ENCODE measurements at places on chromosomes 3 and 15.

GRCh38 chr3:152307829-152308474 lies 39.2 kb downstream of the MBNL1 start:
- no peak for DNase-seq

DNA sequence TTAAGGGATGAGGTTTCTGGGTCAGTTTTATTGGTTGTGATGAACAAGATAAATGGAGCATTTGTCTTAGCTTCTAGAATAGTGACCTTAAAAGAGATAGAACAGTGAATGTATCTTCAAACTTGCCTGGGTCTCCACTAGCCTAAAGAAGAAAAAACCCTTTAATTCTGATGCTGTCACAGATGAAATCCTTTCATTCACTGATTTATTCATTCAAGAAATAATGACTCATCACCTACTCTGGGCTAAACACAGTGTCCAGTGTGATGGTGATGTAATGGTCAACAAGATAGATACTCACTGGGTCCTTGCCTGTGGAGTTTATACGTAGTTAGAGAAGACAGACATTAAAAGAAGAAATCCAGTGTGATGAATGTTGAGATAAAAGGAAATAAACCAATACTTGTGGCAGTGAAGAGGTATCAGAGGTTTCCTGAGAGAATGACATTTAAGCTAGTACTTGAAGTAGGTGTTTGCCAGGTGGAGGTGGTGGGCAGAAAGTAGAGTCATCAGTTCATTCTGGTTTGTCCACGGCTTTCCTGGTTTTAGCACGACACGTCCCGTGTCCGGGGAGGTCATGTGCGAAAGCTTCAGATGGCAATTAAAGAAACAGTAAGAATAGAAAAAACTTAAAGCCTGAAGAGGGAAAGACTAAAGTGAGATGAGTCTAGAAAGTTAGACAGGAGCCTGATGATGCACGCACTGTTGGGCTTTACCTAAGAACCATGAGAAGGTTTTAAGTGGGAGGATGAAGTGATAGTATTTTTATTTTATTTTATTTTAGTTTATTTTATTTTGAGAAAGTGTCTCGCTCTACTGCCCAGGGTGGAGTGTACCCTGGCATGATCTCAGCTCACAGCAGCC lies 18.5 kb downstream of the PAK2 start:
- peak; percentile 63 for DNase-seq

DNA sequence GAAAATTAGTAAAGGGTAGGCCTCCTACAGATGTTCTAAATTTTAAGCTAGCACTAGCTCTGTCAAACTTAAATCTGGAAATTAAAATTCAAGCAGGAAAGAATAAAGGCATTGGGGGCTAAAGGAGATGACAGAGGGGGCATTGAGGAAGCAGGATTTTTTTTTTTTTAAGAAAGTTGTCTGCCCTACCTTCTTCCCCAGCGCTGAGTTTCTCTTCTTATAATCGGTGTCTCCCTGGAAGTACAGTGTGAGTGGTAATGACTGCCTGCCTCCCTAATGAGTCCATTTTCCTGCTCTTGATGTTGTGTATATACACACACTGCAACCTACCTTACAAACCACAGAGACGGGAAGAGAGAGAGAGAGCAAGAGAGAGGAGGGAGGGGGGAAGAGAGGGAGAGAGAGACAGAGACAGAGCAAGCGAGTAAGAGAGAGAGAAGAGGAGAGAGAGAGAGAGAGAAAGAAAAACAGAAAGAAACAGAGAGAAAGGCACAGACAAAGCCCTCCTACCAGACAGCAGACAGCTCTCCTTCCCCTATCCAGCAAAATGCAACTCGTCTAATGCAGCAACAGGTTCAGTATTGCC lies 47.0 kb downstream of the ZBTB20 start:
- DNase-seq = no peak

- no peak for DNase-seq
Measured at GRCh38 chr3:66803206-66803605, 194.9 kb upstream of the KBTBD8 start.

DNA sequence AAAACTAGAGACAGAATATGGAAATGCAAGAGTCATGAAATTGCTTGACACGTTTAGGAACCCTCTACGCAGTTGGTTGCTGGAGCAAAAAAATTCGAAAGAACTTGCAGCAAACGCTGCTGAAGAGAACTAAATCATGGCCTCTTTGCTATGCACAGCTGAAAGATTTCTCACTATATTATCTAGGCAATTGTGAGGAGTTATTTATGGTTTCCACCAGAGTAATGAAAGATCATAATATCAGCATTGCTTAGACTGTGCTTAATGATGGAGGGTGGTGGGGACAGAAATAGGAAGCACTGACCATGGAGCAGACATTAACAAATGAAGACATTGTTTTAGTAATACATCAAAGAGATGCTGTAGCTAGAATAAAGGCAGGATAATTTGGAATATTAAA lies 593.4 kb upstream of the ZNF717 start:
- DNase-seq = no peak

GRCh38 chr3:193805448-193805847 lies 212.4 kb downstream of the OPA1 start:
- DNase-seq = peak; percentile 69

DNA sequence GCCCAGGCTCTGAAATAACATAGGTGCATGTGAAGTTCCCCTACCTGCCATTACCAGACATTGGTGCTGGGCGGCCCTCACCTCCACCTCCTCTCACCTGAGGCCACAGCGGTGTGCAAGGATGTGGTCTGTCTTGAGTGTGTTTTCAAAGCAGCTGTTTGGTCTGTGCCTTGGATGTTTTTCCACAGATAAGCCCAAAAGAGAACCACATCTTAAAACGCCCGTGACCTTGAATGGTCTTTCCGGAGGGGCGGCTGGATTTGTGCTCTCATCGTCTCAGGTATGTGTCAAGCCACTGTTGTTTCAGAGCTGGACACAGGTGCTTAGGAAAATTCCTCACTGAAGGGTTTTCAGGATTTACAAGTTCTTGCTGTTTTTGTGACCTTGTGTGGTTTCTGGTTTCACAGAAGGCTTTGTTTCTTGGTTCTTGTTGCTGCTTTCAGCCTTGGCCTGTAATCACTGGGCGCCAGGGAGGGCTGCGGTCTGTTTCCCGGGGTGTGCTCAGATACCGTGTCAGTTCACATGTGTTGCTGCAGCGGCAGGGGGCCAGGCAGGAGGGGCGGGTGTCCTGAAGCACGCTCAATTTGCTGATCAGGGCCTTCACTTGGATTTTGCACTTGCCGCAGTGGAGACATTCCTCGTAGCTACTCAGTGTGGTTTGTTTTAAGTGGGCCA lies 128.4 kb downstream of the IGF1R start:
- no peak for DNase-seq

DNA sequence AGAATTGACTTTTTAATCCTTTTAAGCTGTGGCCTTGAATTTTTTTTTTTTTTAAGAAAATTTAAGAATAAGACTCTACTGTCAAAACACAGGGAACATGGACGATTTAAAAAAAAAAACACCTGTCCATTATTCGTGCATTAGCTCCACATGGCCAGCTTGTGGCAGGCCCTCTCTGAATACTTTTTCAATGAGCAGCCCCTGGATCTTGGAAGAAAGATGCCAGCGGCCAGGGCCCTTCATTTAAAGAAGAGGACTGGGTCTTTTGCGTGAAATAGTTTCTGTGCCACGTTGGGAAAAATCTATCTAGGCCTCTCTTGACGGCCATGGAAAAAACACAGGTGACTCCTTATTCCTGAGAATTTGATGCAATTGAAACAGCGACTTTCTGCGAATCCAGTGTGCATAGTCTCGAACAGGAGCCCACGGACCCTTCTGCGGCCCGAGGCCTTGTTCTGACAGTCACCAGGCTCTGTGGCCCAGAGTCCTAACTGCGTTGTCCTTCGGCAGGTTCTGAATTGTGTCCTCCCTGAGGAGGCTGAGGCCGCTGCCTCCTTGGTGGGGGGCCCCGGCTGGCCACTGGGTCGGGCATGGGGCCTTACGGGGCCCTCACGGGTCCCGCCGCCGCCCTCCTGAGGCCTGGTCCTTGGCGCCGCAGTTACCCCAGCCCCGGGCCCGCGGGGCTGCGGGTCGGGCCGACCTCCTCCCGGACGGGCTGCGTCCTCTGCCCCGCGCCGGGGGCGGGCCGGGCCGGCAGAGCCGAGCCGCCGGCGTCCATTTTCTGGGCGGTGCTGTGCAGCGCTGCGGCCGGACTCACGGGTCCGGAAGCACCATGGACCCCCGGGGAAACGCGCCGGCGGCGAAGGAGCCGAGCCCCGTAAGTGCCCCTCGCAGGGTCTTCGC lies 33.5 kb downstream of the ZBTB38 start:
- DNase-seq = peak; percentile 48

DNA sequence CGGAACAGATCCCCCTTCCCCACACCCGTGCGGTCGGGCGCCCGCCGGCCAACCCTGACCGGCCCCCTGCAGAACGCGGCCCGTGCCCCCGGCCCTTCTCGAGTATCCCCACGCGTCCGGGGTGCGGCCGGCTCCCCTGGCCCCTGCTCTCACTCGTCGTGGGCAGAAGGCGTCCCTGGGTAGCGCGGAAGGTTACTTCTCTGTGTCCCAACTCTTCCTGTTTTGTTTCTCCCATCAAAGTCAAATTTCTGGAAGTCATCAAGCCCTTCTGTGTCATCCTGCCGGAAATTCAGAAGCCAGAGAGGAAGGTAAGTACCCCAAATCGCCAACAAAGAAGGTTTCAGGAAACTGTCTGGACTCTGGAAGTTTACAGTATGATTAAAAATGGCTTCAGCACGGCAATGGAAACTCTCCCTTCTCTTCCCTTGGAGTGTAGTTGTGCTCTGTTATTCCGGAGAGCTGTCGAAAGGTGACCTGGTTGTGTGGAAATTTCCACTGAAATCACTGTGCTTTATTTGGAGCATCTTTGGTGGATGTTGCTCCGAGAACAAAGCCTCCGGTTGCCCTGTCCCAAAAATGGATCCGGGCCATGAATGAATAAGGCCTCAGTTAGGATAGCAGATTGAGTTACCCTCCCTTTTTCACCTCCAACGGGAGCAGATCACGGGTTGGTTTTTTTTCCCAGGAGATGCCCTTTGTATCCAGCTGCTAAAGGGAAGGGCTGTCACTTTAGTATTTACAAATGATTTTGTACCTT lies 536 bp downstream of the SEC61A1 start:
- DNase-seq = no peak

DNA sequence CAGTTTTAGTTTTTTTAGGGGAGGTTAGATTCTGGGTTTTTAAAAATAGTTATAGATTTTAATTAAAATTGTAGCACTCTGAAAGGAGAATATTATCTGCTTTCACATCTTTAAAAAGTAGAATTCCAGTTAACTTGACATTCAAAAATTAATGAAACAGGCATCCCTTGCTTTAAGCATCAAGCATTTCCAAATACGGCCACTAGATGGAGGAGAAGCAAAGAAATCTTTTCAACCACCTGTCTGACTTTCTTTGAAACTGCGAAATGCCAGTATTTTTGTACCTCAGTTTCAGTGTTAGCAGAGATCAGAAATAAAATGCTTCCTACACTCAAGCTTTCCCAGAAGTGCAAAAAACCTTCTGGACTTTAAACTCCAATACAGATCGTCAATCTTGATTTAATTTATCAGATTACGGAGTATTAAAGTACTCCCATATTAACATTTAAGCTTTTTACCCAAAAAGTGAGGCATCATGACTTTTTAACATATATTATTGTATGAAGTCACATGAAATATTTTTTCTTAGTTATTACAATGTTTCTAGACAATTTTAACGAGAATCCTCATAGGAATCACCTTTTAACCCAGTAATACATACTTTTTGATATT lies 153.3 kb downstream of the P3H2 start:
- DNase-seq = peak; percentile 43

DNA sequence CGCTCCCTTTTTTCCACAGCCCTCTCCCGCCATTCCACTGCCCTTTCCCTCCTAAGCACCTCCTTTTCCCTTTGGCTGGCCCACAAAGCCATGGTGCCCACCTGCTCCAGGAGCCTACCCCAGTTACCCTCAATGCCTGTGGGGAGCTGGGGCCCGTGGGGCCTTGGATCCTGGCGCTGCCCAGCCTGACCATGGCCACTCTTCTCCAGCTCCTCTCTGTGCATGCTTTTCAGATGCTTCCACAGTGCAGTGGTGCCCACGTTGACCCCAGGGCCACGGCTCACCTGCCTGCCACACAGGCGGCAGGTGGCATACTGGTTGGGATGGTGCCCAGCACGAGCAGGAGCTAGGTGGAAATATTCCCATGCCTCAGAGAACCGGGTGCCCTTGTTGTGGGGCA lies 1.5 kb downstream of the ZBED2 start:
- no peak for DNase-seq

DNA sequence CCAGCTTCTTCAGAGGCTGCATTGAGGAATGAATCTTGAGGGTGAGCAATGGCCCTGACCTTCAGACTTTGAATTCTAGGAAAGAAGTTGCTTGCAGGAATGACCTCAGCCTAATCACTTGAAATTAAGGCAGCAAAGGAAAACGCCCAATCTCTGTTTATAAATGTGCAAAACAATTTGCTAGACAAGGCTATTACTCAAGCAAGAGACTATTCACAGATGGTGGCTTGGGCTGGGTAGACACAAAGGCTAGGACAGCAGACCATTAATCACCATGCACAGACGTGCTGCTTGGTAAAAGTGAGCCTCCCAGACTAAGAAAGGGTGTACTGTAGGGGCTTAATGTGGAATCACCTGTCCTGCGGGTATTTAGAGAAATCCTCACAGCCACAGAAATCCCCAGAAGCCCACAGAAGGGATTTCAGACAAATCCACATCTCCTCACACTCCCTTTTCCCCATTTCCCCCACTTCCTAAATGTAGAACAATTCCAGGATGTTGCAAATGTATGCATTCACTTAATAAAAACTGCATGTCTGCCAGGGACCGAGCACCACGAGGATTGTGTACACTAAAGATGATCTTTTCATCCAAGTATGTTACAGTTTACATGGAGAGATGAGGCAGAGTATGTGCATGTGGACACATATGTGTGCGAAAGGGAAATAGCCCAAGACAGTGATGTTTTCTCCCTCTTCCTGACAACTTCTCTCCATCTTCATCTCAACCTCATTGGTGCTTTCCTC lies 259.5 kb downstream of the THSD4 start:
- no peak for DNase-seq

DNA sequence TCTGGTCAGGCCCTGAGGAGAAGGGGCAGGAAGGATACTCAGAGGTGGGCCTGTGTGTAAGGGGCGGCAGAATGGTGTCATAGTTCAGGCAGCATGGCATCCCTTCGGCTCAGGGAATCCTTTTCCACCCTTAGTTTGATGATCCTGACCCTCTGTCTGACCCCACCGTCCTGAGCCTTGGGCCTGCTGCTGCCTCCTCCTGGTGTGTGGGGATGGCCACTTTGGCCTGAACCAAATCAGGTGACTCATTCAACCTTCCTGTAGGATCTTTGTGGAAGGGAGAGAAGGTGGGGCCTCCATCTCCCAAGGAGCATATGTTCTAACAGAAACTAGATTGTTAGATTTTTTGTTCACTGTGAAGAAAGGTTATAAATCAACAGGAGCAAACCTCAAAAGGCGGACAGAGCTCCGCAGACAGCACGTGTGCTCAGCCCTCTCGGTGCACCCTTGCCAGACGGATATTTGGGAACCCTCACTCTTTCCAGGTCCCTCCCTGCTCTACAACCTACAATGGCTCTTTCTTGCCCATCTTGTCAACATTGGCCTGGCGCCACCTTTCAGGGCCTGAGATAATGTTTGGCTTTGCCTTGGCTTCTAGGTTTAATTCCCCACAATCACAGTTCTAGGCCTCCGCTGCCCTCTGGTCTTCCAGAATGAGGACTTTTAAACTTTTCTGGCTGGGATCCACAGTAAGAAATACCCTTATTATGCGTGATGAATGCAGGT lies 21.7 kb downstream of the THSD4 start:
- DNase-seq = no peak

Measured in HTR-8/SVneo (cell line).